ENCODE measurements at places on chromosomes 1 and 21.
A peak's percentile ranks its signal among the peaks of the same experiment; 100 is the strongest.

DNA sequence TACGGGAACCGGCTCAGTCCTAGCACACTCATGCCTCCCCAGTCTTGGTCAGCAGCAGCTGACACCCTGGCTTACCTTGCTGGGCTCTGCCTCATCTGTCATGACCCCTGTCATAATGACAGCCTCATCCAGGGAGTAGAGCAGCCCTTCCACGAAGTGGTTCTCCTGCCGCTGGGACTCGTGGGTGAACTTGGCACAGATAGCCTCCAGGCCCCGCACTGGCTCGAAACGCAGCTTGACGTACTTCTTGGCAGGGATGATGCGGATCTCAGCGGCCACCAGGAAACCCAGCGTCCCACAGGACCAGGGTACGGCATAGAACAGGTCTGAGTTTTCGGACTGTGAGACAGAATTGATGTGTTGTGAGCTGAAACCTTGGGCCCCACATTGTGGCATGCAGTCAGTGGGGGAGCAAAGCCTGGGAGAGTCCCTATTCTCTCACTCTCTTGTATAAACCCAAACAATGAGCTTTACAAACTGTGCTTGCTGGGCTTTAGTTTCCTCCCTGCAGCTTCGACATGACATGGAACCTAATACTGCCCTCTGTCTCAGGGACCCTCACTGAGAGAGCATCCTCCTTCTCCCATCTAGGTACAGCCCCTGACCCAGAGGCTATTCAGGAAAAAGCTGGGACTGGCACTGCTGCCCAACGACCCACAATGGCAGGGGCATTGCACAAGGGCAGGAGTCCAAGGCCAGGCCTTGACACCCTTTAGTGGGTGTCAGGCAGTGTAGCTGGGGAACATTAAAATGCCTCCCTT, 15.5 kb downstream of the DHCR24 start:
- DNase-seq = no peak

GRCh38 chr1:155277902-155278688, 832 bp downstream of the HCN3 start:
- peak; percentile 48 for DNase-seq

DNA sequence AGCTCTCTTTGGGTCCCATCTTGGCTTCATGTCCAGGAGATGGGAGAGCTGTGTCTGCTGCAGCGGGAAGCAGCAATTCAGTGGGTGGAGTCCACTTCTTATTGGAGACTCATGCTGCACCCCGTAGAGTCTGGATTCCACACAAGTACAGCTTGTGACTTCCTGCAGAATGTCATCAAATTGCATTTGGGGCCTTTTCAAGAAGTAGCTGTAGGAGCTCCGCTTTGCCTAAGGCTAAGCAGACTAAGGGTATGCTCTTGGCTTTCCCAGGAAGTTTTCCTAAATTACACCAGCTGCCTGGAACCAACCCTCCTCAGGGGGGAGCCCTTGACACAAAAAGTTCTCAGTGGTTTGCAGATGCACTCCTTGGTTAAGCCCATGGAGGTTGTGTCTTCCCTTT, 5.7 kb upstream of the MOB3C start:
- DNase-seq = no peak

GRCh38 chr1:155070721-155071569, 7.4 kb downstream of the EFNA4 start:
- peak; percentile 40 for DNase-seq

DNA sequence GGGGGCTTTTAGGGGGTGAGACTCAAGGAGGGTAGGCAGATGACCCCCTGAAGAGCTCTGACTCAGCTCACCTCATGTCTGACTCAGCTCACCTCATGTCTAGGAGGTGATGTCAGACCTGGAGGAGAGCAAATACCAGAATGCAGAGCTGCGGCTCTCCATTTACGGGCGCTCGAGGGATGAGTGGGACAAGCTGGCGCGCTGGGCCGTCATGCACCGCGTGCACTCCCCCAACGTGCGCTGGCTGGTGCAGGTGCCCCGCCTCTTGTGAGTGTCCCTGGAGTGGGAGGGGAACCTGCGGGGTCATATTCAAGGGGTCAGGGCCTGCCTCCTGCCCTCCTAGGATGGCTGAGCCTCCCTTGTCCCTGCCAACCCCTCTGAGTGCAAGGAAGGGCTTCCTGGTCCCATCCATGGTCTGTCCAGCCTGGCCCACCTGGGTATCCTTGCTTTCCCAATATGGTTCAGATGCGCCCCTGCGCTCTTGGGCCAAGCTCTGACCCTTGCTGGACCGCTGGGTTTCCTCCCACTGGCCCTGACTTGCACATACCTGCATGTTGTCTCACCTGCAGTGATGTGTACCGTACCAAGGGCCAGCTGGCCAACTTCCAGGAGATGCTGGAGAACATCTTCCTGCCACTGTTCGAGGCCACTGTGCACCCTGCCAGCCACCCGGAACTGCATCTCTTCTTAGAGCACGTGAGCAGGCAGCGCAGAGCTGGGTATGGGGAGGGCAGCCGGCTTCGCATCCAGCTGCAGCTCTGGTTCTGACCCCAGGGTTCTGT, 9.1 kb downstream of the AMPD2 start:
- no peak for DNase-seq

DNA sequence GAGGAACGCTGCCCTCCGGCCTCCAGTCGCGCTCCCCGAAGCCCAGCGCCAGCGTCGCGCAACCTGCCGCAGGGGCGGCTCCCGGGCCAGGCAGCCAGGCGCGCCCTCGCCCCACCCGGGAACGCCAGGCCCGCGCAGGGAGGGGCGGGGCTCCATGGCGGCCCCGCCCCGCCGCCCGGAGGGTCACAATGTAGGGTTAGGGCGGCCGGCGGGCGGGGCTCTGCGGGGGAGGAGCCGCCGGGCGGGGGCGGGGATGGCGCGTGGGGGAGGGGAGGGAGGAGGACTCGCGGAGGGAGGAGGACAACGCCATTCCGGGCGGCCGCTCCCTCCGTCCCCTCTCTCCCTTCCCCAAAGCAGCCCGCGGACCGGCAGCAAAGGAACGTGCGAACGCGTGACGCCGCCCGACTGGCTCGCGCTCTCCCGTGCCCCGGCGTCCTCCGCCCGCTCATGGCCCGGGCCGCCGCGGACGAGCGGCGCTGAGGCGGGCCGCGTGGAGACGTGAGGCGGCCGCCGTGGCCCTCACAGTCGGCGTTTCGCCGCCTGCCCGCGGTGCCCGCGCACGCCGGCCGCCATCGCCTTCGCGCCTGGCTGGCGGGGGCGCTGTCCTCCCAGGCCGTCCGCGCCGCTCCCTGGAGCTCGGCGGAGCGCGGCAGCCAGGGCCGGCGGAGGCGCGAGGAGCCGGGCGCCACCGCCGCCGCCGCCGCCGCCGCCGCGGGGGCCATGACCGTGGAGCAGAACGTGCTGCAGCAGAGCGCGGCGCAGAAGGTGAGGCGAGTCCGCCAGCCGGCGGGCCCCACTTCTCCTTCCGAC, at the start of gene USP25:
Gene USP25 (plus strand): TSS at position 309 of the 810 bp plus-strand sequence. CDS start 412 bp downstream, at position 721.
- peak; percentile 82 for DNase-seq

DNA sequence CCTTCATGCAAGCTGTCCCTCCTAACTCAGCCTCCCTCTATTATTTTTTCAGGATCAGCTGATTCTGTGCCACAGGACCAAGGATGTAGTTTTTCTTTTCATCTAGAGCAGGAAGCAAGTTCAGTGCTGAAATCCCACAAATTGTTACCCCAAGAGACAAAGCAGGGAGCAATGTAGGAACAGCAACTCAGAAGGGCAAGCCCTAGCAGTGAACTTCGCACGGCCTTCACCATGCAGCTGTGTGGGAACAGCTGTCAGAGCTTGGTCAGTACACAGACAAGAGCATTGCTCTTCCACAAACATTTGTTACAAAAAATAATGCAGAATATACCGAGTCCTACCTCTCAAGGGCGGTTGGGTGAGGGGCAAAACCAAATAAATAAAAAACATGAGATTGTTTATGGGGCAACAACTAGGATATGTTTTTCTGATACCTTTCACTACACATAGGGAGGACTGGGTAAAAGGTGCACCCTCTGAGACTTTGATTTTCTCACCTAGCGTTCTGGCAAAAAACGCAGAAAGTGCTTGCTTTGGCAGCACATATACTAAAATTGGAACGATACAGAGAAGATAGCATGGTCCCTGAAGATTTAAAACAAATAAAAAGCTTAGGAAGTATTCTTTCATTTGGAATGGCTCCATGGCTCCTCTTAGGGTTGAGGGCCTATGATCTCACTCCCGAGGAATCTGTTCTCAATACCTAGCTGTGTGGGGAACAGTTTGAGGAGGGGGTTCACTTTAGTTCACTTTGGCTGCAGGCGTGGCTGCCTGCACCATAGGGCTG, 37.1 kb upstream of the ANGPTL7 start:
- DNase-seq = no peak

- DNase-seq = no peak
These were observed 50.9 kb upstream of the CNIH3 start for GRCh38 chr1:224565186-224565585.

- no peak for DNase-seq
These were observed 19.7 kb downstream of the COG2 start for GRCh38 chr1:230661976-230662375.

GRCh38 chr1:204741440-204741839, 55.9 kb upstream of the LRRN2 start:
- no peak for DNase-seq

- no peak for DNase-seq
These were observed 81.1 kb upstream of the FGGY start for GRCh38 chr1:59215766-59216291.

GRCh38 chr21:45629046-45629981, 14.2 kb upstream of the PCBP3 start:
- DNase-seq = no peak

DNA sequence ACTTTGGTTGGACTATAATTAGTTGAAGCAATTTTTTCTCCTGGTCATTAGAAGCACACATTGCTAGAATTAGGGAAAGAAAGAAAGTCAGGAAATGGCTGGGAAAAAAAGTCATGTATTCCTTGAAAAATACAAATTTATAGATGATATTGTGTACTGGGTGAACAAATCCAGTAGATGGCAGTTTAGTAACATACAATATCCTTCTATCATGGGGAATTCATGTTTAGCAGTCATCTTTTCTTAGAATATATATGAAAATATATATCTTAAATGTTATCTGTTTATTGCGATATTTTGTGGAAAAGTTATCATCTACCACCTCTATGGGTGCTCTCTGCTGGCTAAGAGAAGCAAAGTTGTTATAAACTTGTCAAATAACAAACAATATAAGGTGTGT, 13.1 kb upstream of the ZRANB2 start:
- no peak for DNase-seq

- no peak for DNase-seq
These were observed 17.5 kb downstream of the B3GALT5 start for GRCh38 chr21:39630191-39630591.

DNA sequence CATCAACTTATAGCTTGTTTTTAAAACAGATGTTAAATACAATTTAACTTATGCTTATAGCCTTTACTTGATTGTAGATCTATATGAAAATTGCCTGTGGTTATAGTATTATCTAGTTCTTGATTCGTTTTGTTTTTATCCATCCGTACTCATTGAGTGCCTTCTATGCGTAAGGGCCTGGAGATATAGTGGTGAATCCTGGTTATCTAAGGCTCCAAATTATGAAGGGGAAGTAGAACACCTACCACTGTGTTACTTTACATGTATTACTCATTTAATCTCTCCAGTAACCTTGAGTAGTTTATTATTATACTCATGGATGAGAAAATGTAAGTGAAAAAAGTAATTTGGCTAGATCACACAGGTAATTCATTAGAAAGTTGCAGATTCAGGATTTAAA, 121.8 kb downstream of the OSBPL9 start:
- no peak for DNase-seq

- DNase-seq = no peak
These were observed 16.8 kb upstream of the MARK1 start for GRCh38 chr1:220511179-220511578.

GRCh38 chr1:86150553-86151055, 6.0 kb downstream of the COL24A1 start:
- DNase-seq = no peak

DNA sequence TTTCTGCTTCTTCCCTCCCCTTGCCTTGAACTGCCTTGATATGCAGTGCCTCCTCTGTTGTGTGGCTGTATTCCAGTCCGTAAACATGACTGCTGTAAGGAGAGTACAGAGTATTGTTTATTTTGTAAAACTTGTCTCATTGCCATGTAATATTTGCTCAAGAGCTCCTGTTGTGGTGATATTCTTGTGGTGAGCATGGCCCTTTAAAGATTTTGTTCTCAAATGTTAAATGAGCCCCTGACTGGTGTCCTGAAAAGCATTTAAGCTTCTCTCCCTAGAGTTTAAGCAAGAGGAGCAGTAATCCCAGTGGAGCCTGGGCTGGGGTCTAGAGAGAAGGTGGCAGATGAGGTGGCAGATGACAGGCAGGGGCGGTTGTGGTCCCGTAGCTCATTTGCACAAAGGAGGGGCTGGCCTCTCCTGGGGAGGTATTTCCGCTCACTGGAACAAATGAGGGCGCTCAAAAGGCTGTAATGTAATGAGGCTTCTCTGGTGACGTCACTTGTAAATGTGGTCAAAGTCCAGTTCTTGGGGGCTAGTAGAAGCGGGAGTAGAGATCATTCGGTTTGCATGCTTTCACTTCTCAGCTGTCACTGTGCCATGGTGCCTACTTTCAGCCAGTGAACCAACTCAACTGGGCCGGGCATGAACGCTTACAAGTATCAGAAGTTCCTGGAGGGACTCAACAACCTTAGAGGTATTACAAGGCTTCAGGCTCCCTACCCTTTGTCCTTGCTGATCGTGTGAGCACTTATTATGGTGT, 46.0 kb upstream of the MACF1 start:
- DNase-seq = no peak

GRCh38 chr1:95057351-95057750, 15.4 kb downstream of the ALG14 start:
- DNase-seq = no peak

- DNase-seq = no peak
These were observed 4.1 kb downstream of the GJA5 start for GRCh38 chr1:147756341-147756740.

DNA sequence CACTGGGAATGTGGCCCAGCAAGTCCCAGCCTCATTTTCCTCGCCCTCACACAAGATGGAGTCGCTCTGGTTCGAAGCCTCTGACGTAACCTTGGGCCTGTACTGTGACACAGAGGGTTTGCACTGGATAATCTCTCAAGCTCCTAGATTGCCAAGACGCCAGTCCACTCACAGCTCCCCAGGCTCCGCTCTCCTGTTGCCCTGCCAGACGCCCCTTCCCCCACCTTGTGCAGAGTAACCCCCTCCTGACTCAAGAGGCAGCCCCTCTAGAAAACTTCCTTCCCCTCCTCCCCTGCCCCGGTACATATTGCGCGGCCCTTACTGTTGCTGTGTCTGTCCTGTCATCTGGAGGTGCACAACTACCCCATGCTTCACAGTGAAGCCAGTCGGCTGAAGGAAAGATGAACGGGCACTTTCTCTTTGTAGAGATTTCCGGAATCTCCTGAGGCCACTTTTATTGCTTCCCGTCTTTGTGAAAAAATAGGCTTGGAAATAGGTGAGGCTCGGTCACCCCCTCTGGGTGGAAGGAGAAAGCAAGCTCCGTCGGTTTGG, 981 bp upstream of the KIAA1614 start:
- DNase-seq = no peak

DNA sequence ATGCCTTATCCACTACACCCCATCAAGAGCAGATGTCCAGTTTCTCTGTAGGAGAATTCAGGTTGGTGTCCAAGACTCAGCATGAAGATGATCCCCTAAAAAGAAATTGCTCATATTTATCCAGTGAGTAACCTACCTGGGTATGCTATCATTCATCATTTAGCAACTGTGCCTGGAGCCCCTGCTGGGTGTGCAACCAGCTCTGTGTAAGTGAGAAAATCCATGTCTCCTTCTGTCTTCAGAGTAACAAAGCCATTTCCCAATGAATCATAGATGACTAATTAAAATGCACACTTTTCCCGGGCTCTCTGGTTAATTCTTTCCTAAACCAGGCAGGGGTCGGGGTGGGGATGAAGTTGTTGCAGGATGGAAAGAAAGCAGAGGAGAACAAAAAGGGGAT, 35.8 kb downstream of the OLFML3 start:
- DNase-seq = no peak

- DNase-seq = peak; percentile 59
These were observed 30.9 kb downstream of the GPA33 start for GRCh38 chr1:167059045-167059808.
